ENCODE measurements at places on chromosomes 11 and 22.

GRCh38 chr11:37449146-37449545, 851.1 kb upstream of the RAG2 start:
- peak; percentile 67 for DNase-seq

- DNase-seq, result no peak
Measured at GRCh38 chr11:45800261-45800660, 4.7 kb upstream of the SLC35C1 start.

DNA sequence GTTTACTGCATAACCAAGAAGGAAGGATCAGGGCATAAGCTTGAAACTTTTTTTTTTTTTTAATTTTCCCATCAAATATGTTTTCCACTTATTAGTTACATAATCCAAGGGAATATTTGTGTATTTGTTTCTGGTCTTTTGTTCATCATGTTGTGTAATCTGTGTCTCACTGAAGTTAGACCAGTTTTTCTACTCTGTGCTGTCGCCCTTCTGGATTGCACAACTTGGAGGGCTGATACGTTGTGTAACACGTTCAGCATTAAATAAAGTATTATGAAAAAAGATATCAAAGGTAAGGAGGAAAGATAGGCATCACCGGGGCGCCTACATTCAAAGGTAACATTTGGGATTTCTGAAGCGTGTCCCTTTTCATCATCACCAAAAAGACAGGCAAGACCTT, 3.3 kb upstream of the E2F8 start:
- DNase-seq, result peak; percentile 53

DNA sequence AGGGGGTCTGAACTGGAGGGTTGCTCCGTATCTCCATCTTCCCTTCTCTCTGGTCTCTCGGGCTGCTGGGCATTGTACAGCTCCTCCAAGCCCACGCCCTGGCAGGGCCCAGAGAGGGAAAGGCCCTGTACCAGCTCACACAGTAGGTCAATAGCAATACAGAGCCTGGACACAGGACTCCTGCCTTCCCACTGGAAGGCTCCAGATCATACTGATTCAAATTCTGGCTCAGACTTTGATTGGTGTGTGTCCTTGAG, 6.6 kb downstream of the CSDC2 start:
- DNase-seq, result no peak

DNA sequence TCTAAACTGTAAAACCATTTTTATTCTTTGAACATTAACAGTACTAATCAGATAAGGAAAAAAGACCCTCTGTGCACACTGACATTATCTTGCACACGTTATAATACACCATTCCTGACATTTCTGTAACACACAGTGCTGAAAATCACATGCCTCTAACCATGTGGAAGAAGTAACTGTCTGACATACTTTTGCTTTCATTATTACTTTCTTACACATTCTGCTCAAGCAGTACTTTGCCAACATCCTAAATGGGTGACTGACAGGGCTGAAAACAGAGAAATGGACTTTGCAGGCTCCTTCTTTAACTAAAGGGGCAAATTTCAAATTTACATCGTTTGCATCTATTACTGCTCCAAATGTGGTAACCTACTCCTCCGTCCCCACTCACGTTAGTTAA, 22.8 kb upstream of the TP53AIP1 start:
- DNase-seq, result no peak

DNA sequence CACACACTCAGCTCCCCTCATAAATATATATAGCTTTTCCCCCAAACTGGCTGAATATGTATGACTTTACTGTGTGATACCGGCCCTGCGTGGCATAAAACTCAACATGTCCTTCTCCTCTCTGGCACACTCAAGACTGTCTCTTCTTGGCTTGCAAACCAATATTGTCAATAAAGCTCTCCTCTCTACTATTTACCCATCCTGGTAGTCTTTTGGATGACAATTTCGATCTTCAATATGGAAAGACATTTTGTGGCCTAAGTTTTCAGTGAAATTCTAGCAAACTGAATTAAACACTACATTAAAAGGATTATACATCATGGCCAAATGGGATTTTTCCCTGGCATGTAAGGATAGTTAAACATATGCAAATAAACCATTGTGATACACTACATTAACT, 1255.9 kb downstream of the JRKL start:
- no peak for DNase-seq
